ENCODE measurements at places on chromosomes 4 and X.

- DNase-seq, result no peak
Observed at GRCh38 chr4:76760193-76760592, 137.8 kb downstream of the SOWAHB start.

- DNase-seq, result no peak
Observed at GRCh38 chrX:104502460-104502859, 63.5 kb upstream of the IL1RAPL2 start.

GRCh38 chr4:112647785-112648184, 10.8 kb downstream of the LARP7 start:
- no peak for DNase-seq

- DNase-seq, result no peak
Observed at GRCh38 chr4:105470766-105471165, 3.1 kb downstream of the PPA2 start.

DNA sequence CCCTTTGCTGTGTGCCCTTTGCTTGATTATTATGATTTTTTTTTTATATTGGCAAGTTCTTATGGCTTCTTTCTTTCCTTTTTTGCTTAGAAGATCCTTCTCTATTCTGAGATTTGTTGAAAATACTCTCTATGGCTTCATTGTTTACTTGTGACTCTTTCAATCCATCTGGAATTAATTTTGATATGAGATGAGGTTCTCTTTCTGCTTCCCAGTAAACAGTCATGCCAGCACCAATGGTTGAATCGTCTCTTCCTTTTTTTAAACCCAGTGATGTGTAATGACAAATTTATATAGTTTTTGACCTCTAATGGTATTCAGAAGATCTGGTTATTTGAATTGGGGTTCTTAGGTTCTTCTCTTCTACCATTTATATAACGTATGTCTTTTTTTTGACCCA, 121.8 kb downstream of the ARHGAP10 start:
- DNase-seq, result no peak

DNA sequence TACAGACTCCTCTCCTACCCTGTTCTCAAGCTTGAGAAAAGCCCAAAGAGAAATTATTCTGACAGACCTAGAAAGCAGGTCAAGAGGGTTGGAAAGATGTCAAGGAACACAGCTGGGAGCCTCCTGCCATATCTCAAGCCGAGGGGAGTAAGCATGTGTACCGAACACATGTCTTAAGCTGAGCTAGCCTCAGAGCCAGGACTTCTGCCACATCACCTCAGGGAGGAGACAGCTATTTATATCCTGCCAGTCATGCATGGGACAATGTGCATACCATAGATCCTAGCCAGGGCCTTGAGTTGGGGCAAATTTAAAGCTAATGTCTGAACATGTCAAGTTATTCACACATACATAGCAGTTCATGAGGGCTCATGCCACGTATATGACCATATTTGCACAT, 11.8 kb downstream of the TMEM31 start:
- DNase-seq, result no peak

- no peak for DNase-seq
Observed at GRCh38 chr4:94653095-94653649, 104.6 kb upstream of the BMPR1B start.

DNA sequence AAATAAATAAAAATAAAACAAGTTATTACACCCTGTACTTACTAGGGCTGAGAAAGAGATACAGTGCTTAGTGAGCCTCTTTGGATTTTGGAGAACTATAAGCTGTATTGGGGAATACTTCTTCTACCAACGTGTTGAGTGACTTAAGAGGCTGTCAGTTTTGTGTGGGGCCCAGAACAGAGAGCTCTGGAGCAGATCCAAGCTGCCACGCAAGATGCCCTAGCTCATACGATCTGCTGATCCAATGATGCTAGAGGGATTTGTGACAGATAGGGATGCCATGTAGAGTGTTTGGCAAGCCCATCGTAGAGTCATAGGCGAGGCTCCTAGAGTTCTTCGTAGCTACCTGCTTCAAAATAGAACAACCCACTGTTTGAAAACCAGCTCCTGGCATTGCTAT, 60.3 kb upstream of the KLF3 start:
- no peak for DNase-seq

GRCh38 chr4:6264225-6264540, 5.5 kb upstream of the WFS1 start:
- no peak for DNase-seq

- no peak for DNase-seq
Observed at GRCh38 chr4:116953947-116954346, 131.4 kb downstream of the TRAM1L1 start.

DNA sequence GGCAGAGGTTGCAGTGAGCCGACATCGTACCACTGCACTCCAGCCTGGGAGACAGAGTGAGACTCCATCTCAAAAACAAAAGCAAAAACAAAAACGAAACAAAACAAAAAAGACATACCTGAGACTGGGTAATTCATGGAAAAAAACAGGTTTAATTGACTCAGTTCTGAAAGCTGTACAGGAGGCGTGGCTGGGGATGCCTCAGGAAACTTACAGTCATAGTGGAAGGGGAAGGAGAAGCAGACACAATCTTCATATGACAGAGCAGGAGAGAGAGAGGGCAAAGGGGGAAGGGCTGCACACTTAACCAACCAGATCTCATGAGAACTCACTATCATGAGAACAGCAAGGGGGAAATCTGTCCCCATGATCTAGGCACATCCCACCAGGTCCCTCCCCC, 229.5 kb downstream of the STK32B start:
- DNase-seq, result no peak

DNA sequence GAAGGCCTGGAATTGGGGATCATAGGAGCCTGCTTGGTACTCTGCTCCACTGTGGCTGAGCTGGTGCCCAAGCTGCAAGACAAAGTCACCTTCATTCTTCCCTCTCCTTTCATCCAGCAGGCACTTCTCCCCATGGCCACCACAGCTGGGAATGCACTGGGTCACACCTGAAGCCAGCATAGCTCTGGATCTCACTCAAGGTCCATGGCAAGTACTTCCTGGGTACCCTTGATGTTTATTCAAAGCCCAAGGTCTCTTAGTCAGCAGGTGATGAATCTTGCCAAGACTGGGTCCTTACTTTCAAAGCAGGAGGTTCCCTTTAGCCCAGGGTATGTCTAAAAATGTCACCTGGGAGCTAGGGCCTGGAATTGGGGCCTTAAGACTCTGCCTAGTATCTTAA, 4.9 kb upstream of the SLC4A4 start:
- no peak for DNase-seq

DNA sequence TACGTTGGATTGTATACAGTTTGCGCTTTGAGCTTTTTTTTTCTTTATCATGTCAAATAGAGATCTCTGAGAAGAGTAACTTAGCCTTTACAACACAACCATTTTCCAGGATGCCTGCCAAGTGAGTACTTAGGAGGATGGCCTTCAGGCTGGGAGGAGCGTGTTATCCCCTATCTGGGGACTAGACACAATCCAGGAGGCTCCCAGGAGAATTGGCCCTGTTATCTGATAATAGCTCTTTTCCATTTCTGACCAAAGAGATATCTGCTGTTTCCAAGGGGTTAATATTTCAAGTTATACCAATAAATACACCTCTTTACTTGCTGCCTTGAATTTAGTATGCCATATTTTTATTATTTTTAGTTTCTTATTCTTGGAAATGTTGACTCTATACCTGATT, 169.5 kb upstream of the SMARCAD1 start:
- no peak for DNase-seq

DNA sequence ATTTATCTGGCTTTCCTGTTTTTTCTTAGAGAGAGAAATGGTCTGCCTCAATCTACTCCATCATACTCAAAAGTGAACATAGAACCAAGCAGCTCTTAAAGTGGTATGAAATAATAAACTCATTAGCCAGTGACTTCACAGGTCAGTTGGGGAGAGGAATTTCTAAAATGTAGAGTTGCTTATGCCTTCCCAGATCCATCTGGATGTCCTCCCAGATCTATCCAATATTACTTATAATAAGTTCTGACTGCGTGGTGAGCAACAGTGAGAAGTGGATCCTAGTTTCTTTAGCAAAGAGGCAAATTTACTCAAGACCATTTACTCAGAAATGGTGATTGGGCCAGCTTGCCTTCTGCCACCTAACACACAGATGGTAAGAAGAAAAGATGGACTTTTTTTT, 748.0 kb downstream of the PCDH18 start:
- DNase-seq, result no peak

- no peak for DNase-seq
Observed at GRCh38 chr4:26905172-26905571, 44.5 kb downstream of the STIM2 start.

DNA sequence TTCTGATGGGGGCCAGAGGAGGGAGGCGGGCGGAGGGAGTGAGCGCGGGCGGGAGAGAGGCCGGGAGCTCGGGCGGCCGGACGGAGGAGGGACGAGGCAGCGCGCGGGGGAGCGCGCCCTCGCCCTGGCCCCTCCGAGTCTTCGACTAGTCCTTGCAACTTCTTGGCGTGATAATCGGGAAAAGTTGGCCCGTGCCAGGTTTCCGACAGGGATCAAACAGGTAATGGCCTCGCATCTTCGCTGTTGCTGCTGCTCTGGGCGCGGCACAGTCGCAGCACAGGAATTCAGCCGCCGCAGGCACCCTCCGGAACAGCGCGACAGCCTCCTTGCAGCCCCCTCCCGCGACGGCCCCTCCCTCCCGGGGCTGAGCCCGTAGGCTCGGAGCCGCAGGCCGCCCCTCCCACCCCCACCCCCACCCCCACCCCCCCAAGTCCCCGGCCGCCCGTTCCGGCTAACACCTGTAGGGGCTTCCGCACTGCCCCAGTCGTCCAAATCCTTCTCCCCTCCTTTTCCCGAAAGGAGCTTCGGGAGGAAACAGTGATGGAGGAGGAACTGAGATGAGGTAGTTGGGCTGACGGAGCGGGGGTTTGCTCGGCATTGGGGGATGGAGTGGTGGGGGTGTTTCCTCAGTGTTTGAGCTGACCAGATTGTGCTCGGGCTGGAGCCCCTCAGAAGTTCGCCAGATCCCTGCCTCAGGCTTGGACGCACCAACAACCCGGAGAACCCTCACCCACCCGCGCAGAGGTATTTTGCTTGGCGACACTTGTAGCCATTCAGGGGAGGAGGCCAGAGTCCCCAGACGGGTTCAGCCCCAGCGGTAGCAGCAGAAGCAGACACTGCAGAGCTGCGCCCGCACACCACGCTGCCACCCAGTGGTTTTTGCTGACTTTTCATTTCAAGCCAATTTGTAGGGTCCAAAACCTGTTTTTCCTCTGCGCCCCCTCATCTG, at the start of gene FGF13:
Gene FGF13, minus strand, starts transcription at position 319 of the 949 bp plus-strand sequence. CDS start 714 bp downstream, outside the sequence.
- DNase-seq, result no peak

- DNase-seq, result no peak
Observed at GRCh38 chrX:53421125-53421524, 1.3 kb downstream of the SMC1A start.

DNA sequence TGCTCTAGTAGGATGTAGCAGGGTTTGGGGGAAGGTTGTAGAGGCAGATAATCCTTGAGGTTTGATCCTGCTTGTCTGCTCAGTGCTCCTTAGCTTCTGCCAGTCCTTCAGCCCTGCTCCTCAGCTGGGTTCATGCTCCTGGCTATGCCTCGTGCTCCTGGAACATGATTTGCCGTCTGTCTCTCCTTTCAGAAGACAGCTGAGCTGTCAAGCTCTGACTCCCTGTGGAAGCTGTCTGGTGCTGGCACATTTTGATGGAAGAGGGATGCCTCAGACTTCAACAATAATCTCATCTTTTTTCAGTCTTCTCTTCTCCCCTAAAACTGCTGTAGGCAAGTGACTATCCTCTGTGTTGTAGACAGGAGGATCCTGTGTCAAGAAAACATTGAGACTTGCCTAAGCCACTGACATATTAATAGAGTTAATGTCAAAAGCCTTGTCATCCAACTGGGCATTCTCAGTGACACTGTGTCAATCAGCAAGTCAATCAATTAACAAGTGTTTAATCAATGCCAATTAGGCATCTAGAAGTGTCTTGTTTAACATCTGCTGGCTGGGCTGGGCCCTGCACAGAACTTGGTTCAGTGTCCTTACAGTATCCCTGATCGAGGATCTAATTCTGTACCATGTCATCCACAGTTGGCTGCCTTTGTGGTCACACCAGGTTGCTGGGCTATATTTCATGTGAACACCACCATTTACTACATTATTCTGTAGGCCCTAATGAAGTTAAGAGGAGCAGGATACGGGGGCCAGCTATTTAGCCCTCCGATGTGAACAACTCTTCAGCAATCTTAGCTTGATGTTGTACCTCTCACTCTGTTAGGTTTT, 96.7 kb downstream of the SYNPO2 start:
- no peak for DNase-seq

GRCh38 chrX:125089761-125090445, 229.8 kb upstream of the TEX13C start:
- DNase-seq, result no peak

DNA sequence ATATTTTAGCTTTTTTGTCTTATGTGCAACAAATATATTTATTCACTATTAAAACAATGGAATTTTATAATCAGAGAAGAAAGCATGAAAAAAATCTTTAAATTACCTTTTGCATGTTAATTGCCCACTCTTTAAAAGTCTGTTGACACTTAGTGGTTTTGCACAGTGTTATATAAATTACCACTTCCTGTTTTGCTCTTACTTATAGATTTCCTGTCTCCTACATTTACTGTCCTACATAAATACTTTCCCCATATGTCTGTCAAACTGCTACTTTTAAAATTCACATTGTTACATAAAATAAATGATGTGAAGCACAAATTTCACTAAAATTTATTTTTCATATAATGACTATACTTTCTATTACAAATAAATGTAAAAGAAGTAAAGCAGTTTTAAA, 161.1 kb upstream of the NDST4 start:
- no peak for DNase-seq

GRCh38 chr4:13611283-13611842, 16.2 kb downstream of the BOD1L1 start:
- DNase-seq, result no peak

- DNase-seq, result no peak
Observed at GRCh38 chr4:101439926-101440325, 92.6 kb upstream of the PPP3CA start.

- no peak for DNase-seq
Observed at GRCh38 chrX:13287816-13288215, 32.0 kb downstream of the ATXN3L start.

- no peak for DNase-seq
Observed at GRCh38 chr4:27381815-27382214, 521.2 kb downstream of the STIM2 start.

- DNase-seq, result no peak
Observed at GRCh38 chrX:10902001-10902400, 209.1 kb upstream of the HCCS start.

DNA sequence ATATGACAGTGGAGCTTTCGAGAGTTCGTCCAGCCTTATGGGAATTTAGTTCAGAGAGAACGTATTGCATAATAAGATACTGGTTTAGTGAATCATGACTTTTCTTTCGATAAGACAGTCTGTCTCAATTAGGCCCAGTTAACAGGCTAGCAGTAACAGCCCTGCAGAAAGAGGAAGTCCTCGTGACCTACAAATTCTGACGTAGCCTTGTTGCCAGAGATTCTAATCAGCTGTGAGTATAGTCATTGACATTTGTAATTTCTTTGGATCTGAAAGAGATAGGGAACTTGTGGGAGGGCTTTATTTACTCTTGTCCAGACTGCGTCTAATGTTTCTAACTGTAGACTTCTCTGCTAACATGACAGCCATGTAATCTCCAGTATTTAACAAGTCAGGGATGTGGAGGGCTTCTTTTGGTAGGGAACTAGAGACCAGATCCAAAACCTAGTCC, 15.8 kb downstream of the ART3 start:
- DNase-seq, result no peak

- no peak for DNase-seq
Observed at GRCh38 chrX:132648895-132649294, 160.1 kb upstream of the MBNL3 start.
